Stimulated activated naive CD4-positive, alpha-beta T cell treated with Interleukin-2 at 50 U/mL for 16 hours (primary cell): ENCODE measurements at places on chromosomes 3 and 15.

GRCh38 chr3:139797724-139798343 lies 120.1 kb upstream of the NMNAT3 start:
- no peak for DNase-seq

DNA sequence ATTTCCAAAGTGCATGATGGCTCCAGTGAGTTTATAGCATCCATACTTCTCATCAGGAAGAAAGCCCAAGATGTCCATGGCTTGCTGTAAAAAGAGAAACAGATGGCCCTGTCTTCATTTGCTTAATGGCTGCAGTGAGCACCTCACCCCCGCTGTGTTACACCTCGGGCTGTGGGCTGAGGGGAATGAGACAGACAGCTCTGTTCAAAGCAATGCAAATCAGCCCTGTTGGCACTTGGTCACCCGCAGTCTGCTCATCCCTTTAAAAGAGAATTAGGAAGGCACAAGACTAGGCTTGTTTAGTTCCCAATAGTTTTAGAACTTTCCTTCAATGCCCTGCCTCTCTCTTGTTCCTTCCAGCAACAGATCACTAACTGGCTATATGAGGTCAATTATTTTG lies 25.2 kb downstream of the MYH15 start:
- no peak for DNase-seq

- no peak for DNase-seq
These were observed 172.8 kb upstream of the UBE3A start for GRCh38 chr15:25611603-25612002.

DNA sequence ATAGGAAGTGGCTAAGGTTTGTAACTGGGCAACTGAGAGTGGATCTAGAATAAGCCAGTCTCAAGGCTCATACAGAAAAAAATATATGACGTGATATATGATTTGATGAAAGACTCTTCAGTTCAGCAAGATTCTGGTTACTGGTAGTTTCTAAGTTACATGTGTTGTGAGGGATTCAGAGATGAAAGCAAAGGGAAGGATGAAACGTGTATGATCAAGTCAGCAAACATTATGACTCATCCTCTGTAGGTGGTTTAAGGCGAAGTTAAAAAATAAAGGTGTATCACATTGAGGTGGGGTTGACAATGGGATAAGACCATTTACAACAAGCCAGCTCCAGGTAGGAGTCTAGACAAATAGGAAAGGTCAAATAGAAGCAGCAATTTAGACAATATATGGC lies 16.2 kb downstream of the TERC start:
- DNase-seq, result no peak

- DNase-seq, result no peak
These were observed 4.7 kb upstream of the CEP97 start for GRCh38 chr3:101719604-101720185.

DNA sequence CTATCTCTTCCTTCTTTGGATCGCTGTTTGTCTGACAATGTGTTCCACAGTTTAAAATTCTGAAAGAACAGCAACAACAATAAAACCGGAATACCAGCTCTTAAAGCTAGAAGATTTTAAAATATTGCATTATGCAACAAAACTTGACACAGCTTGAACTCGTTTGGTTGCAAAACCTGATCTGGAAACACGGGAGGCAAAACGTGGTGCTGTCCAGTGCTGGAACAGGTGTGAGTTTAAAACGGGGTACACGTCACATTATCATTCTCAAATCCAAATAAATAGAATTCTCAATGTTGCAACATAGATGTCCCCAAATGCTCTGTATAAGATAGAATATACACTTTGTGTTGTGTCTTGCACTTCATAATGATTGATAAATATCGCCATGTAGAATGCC lies 110.9 kb upstream of the LYSMD4 start:
- DNase-seq, result no peak

DNA sequence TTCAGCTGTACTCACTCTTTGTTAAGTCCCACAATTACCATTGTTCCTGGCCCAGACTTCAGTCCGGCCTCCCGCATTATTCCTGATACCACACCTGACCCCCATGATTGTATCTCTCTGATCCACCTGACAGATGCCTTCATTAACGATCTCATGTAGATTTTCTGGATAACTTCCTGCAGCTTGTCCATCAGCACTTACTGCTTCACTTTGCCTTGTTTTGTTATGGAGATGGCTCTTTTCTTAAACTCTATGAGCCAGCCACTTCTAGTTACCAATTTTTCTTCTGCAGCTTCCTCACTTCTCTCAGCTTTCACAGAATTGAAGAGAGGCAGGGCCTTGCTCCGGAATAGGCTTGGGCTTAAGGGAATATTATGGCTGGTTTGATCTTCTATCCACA lies 1044.2 kb downstream of the PLOD2 start:
- DNase-seq, result no peak

DNA sequence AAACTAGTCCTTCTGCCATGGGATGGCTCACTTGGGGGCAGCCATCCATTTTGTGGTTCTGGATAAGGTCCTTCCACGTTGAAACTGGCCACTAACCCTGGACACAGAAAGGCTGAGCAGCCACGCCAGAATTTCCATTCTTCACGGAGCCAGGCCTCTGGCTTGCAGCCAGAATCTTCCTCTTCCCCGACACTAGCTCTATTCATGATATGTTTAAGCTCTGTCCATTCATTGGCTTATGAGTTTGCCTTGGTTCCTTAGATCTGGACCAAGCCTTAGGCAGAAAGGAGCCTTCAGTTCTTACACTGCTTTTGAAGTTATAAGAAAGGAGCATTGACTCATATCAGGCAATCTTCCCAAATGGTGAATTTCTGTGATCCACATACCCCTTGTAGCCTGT lies 288.4 kb upstream of the GOLGA6L4 start:
- DNase-seq, result no peak

GRCh38 chr3:186789554-186790260 lies 6.3 kb downstream of the EIF4A2 start:
- no peak for DNase-seq

- no peak for DNase-seq
These were observed 2.6 kb downstream of the TSEN2 start for GRCh38 chr3:12486916-12487315.

DNA sequence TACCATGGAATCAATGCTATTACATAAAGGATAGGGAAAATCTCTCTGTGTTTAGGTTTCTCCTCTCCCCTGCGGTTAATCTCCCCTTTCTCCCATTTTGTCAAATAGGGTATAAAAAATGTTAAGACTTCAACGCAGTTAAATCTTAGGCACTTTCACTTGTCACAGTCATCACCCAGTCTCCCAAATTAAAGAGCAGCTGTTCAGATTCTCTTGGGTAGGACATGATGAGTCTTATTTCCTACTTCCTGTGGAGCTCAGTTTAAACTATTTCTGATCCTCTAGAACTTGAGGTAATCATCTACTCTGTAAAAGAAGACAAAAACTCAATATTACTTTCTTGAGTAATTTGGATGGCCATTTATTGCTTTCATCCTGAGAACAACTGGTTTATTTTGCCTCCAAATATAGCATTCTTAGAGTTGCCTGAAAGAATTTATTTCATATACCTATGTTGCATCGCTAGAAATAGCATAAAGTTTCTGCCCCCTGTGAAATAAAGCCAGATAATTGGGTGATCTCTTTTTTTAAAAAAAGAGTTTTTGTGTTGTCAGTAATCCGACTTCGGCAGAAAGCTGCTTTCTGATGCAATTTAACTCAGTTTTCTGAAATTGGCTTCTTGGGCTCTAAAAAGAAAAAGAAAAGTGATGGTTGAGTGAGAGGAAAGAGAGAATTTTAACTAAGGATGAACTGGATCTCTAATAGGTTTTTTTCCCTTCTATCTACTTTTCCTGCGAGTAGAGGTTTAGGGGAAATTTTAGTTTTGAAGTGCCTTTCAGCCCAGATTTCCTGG lies 20.7 kb downstream of the RAP2B start:
- DNase-seq, result no peak

DNA sequence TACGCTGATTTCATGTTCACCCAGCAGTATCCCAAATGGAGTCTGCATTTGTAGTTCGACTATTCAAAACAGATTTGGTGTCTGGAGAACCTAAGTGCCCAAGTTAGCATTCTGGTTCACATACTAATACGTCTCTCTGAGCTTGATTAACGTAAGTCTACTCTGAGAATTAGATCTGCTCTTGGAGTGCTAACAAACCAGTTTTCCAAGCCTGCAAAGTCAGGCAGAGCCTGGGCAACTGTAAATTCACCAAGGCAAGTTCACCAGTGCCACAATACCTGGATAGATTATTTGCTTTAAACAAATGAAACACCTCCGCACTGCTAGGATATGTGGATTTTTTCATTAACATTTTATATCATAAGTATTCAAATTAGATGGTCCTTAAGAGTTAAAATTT lies 912.6 kb downstream of the ROBO1 start:
- DNase-seq, result no peak

- DNase-seq, result no peak
These were observed 235.8 kb upstream of the TMCO5A start for GRCh38 chr15:37698679-37699078.

- no peak for DNase-seq
These were observed 769.4 kb upstream of the GOLIM4 start for GRCh38 chr3:168865022-168865551.

- no peak for DNase-seq
These were observed 28.6 kb downstream of the PLD1 start for GRCh38 chr3:171781711-171782127.

- DNase-seq, result peak; percentile 41
These were observed 37.3 kb downstream of the ANP32A start for GRCh38 chr15:68783226-68784058.

- DNase-seq, result no peak
These were observed 24.5 kb downstream of the MEGF11 start for GRCh38 chr15:66228807-66229735.

DNA sequence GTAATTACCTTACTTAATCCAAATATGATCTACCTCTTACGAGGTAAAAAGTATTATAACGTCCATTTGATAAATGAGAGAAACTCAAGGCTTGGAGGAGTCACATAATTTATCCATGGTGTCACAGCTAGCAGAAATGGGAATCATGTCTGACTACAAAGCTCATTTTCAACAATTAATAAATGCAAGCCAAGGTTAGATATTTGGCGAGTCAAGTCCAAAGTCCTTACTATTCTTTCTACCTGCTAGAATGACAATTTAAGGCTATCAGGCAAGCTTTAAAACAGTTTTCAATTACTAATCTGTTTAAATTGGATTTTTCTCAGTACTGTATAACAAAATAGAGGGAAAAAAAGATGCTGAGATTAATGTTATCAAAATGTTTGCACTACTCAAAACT lies 68.6 kb downstream of the DLG1 start:
- DNase-seq, result no peak

DNA sequence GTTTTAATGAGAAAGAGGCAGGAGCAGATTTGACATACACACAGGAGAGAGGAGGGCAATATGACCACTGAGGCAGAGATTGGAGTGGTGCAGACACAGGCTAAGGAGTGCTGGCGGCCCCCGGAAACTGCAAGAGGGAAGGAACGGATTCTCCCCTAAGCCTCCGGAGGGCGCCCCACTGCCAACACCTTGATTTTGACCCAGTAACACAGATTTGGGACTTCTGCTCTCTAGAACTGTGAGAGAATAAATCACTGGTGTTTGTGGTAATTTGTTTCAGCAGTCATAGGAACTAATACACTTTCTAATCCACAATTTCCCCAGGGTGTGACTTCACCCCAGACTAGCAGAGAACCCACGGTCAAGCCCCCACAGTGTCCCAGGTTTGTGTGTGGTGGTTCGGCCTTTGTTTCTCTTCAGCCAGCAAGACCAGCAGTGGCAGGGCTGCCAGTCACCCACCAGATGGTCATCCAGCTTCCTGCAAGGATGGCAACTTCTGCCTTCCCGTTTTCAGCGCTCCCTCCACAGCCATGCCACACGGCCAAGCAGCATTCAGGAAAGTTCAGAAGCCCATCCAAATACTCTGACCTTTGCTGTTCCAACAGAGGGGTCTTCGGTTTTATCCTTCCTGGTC lies 23.6 kb upstream of the TSPAN3 start:
- DNase-seq, result no peak

DNA sequence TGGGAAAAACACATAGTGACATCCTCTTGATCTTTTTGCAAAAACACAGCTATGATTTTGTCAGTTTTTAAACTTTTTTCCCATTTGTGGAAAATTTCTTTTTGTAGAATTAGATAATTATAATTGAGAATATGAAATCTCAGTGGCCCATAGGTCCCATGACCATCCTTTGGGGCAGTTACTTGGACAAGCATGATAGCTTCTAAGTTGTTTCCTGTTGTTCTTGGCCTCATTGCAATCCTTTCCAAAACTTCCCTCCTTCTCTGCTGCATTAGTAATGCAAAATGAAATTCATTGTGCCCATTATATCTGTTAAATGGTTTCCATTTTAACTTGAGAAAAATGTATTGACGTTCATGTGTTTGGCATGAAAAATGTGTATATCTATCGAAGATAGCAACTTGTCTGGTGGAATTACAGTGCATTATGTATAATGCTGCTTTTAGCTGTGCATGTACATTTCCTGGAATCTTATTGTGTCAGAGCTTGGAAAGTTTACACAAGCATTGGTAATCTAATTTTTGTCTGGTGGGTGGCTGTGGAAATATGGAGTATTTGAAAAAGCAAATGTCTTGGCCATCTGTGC lies 70.0 kb downstream of the MDFIC2 start:
- no peak for DNase-seq

GRCh38 chr3:149018247-149018646 lies 26.9 kb downstream of the GYG1 start:
- no peak for DNase-seq

DNA sequence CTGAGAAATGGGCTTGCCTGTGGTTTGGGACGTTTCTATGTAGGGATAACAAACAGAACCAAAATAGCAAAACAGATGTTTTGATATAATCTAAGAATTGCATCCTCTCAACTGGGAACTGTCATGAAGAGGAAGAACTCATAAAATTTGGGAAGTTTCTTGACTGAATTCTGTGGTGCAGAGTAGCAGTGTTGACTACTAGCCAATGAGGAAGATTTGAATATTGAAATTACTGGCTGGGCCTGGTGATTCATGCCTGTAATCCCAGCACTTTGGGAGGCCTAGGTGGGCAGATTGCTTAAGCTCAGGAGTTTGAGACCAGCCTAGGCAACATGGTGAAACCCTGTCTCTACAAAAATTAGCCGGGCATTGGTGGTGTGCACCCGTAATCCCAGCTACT lies 42.2 kb downstream of the ZNF609 start:
- no peak for DNase-seq

- no peak for DNase-seq
These were observed 515.0 kb downstream of the FGF12 start for GRCh38 chr3:192212335-192212734.

DNA sequence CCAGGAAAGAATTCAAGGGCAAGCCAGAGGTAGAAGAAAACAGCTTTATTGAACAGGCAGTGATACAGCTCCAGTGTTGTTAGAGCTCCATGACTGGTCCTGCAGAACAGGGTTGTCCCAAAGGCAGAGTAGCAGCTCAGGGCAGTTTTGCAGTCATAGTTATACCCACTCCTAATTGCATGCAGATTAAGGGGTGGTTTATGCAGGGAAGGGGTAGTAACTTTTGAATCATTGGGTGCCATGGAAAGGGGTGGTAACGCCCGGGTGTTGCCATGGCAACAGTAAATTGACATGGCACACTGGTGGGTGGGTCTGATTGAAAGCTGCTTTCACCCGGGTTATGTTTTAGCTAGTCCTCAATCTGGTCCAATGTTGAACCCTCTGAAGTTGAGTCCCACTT lies 9.7 kb upstream of the RAB6B start:
- DNase-seq, result no peak

- DNase-seq, result no peak
These were observed 15.4 kb upstream of the PRKAR2A start for GRCh38 chr3:48863122-48863521.
